Globus pallidus (tissue), 1 donor: ENCODE measurements at places on chromosomes 5 and 9.

- no peak for DNase-seq
Observed at GRCh38 chr5:56099346-56099745, 104.6 kb upstream of the IL6ST start.

- no peak for DNase-seq
Observed at GRCh38 chr5:14171046-14171445, 27.9 kb downstream of the TRIO start.

DNA sequence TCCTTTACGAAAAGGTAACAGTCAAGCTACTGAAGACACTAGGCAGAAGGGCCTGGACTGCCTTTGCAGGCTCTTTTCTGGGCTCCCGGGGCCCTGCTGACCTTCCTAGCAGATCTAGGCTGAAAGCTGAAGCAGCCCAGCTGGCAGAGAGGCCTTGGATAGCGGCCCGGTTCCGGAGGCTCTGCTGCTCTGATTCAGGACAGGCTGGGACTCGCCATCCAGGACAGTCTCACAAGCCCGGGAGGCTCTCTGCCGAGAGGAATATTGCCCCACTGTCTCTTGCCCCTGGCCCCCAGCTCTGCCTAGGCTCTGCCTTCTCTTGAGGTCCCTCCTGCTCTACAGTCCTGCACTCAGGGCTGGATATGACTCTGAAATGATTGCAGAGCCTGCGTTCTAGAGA, 67.8 kb downstream of the PSD2 start:
- peak; percentile 86 for DNase-seq

GRCh38 chr5:94267350-94267899, 351.0 kb downstream of the KIAA0825 start:
- DNase-seq: no peak

- DNase-seq: no peak
Observed at GRCh38 chr9:70772601-70773000, 348.8 kb downstream of the TRPM3 start.

DNA sequence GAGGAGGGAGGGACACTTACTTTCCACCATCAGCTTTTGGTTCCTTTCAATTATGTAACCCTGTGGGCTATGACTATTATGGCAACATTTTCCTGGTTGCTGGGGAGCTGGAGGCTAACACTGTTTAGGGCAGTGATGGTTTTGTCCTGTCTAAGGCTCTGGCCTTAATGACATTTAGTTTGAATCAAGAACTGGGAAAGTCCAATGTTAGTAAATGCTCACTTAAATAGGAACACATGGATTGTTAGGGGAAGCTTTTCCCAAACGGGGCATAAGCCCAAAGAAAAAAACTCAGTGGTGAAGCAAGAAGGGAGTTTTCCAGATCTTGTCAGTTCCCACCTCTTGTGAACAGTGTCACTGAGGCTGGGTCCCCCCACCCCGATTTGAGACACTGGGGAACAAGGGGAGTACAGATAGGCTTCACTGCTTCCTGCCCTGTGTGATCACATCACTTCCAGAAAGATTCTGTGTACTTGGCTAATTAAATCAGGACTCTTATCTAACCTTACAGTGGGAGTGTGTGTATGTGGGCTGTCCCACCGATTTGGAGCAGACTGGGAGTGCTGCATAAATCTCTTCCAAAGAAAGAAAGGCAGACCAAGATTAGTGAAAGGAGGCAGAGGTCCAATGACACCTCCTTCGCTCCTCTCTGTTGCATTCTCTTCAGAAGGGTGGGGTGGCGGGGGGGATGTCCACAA, 206.4 kb downstream of the PTTG1 start:
- no peak for DNase-seq

DNA sequence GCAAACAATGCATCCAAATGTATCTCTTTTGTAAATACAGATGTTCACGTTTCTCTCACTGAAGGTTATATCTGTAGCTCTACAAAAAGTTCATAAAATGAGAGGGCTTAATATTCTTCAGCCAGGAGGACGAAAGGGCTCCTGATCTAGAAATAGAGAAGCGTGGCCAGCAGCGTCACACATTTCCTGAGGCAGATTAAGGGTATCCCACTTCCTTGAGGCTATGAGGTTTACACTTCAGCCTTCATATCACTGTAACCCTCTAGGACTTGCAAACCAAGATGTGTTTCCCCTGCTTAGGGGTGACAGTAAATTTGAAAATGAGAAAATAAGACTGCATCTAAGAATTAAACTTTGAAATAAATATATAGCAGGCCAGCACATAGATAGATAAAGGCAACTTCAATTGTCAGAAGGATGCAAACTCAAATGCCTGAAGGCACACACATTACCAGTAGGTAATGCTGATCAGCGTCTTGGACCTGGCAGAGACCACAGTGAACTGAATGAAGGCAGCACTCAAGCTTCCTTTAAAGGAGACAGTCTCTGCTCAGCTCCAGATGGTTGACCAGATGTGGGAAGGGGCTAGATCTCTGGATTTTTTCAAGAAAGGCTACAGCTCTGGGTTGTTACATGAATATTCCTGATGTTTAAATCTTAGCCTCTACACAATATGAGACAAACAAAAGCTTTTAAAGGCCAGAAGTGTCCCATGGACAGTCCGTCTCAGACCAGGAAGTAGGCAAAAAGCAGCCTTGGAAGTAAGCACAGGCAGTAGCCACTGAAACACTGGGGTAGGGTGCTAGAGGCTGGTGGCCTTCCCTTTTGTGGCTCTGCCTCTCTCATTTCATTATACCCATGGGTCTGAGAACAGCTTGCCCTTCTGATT, 197.7 kb downstream of the MCTP1 start:
- no peak for DNase-seq

GRCh38 chr5:13945271-13945670, 783 bp upstream of the DNAH5 start:
- no peak for DNase-seq

DNA sequence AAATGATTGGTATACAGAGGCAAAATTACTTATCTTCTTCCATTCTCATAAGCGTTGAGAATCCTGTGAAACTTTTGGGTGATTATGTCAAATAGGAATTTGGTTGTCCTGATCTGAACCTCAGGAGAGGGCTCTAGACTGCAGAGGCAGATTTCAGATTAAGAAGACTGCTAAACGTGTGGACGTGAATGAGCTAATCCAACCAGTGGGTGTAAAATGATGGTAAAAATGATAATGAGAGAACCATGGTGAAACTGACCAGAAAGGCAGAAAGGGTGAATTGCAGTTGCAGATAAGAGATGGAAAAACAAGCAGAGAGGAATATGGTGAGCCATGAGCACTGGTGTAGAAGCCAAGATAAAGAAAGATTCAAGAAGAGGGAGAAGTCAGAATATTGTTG, 1200.2 kb upstream of the CDH6 start:
- no peak for DNase-seq

- no peak for DNase-seq
Observed at GRCh38 chr9:27485158-27485557, 38.9 kb upstream of the IFNK start.

GRCh38 chr5:83956386-83956785, 235.7 kb upstream of the HAPLN1 start:
- no peak for DNase-seq

- no peak for DNase-seq
Observed at GRCh38 chr9:136416427-136416826, 6.0 kb downstream of the PMPCA start.

DNA sequence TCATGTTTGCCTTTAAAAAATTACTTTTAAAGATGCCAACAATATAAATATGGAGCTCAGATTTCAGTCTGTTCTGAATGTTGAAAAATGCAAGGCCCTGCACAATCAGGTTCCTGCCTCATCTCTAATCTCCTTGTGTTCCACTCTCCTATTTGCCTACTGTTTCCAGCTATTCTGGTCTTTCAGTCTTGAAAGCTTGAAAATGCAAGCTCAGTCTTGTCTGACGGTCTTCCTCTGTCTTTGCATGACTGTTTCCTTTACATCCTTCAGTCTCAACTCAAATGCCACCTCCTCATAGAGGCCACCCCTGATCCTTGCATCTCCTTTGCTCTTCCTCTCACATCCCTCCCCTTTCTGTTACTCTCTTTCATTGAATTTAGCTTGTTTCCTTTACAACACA, 354.9 kb downstream of the KIF4B start:
- no peak for DNase-seq

- DNase-seq: peak; percentile 78
Observed at GRCh38 chr9:130107234-130107861, 53.6 kb downstream of the GPR107 start.

DNA sequence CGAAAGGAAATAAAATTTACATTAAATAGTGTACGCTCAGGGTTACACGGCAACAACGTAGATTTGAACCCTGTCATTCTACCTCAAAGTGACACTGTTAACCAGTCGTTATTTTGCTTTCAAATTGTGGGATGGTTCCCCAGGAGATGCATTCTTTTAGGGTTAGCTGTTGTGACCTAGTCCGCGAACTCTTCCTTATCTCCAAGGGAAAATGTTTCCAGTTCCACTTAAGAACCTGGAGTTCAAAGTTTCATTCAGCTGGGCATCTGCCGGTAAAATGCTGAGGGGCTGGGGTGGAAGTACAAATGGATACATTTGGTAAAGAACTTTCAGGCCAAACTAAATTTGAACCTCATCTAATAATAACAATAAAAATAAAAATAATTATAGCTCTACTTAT, 264.6 kb downstream of the NR3C1 start:
- DNase-seq: no peak

DNA sequence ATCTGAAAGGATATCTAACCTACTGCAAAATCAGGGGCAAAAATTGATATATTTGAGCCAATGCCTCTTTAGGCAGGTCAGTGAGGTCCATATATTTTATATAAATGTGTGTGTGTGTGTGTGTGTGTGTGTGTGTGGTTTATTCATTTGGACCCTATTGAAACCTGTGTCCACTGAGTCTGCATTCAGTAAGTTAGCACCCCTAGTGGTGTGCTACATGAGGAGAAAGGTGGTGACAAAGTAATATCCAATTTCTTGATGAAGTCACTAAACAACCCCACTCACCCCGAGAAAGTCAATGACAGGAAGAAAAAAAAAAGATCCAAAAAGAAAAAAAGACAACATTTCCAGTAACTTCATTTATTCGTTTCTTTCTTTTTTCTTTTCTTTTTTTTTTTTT, 4.1 kb downstream of the FBXW11 start:
- DNase-seq: no peak

DNA sequence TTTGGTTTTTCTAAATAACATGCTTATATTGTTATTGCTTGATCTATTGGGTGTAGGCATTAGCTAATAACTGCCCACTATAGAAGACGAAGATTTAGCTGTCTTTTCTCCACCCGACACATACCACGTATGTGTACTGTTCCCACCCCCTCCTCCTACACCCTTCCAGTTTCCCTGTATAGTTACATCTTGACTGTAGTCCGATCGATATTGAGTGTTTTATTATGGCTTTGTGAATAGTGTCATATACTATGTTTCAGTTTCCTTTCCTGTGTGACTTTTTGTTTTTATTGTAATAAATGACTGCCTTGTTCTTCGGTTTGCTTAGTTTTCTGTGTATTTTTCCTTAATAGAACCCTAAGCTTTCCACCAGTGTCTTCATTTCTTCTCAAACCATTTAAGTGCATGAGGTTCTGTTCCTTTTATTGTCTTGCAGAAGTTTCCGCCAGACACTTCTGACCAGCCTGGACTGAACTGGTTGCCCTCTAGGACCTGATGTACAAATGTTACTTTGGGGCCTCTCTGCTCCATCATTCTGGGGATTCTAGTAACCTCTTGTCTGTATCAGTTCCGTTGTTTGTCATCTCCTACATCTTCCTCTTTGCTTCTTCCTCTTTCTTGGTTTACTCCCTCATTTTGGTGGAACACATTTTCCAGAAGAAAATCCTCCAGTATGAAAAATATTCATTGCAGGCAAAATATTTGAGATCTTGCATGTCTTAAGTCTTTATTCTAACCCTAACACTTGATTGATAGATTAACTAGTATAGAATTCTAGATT, 61.8 kb downstream of the PRKACG start:
- DNase-seq: peak; percentile 70

GRCh38 chr5:150209099-150209635, 19.3 kb downstream of the SLC6A7 start:
- no peak for DNase-seq

DNA sequence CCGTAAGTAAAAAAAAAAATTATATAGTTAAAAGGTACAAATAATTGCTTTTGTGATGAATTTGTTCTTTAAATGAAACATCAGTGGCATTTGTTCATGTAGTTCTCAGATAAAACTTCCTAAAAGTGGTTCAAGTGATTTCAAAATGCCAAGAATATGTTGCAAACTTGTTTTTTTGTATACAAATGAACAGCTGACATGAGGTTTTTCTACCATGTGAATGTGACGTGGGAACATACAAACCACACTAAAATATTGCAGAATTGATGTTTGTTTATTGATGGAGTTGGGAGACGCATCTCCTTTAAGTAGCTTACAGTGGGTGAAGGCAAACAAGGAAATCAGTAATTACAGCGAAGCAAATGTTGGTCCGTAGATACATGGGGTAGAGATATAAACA, 16.9 kb downstream of the BASP1 start:
- no peak for DNase-seq

DNA sequence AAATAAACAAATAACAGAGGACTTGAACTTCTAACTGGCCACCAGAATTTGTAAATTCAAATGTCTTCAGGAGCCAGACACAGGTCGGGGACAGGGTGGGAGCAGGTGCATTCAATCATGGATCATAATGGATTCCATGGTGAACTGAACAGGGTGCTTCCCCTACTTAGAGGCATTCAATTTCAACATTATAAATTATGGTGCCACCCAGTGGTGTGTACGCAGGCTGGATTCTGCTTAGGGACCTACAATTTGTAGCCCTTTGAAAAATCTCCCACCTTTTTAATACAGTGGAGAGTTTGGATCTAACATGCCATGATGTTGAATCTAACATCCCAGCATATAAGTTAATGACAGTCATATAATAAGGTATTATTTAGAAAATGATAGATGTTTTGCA, 22.3 kb downstream of the KLF9 start:
- DNase-seq: no peak

DNA sequence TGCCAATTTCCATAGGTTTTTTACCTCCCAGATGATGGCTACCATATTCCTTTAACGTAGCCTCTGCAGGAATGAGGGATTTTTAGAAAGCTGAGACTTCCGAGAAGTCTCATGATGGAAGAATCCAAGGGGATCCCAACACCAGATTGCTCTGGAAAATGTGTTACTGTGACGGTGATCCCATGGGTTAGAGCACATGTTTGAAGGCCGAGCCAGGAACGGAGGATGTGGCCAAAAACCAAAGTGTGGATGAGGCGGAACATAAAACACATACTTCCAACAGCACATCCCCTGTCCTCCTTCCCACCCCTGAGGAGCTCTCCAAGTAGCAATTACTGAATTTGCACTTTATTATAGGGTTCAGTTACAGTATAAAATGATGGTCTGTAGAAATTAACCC, 82.6 kb downstream of the GPR21 start:
- no peak for DNase-seq

- DNase-seq: no peak
Observed at GRCh38 chr5:15693933-15694332, 194.0 kb downstream of the FBXL7 start.

GRCh38 chr9:18786911-18787650, 245.9 kb downstream of the SAXO1 start:
- DNase-seq: no peak
